M059J (cell line): ENCODE measurements at places on chromosomes 12 and 14. TPM values are rescaled to one million over a fixed set of nuclear protein-coding genes. Genes with fewer than 3 reads are reported as not detected.

Gene KRT78
- total RNA-seq = 0.22 TPM in 1 of 2 replicates, not detected in the other

Gene HOXC11
- 1.7 and 1.9 TPM in 2 replicates for total RNA-seq

Gene HOXC6
- total RNA-seq = 2.5 and 5.2 TPM in 2 replicates

Gene KIF26A
- not detected in 2 replicates for total RNA-seq

Gene CLEC7A
- total RNA-seq = 38.9 and 40.5 TPM in 2 replicates

Gene SRGAP1
- total RNA-seq = 3.0 and 4.5 TPM in 2 replicates

Gene SDR9C7
- total RNA-seq = not detected in 2 replicates

Gene PITPNM2
- total RNA-seq = 1.2 and 2.9 TPM in 2 replicates

Gene IPO8
- total RNA-seq = 14.7 and 22.9 TPM in 2 replicates
